ENCODE measurements at places on chromosomes 2 and 18.
A peak's percentile ranks its signal among the peaks of the same experiment; 100 is the strongest.

DNA sequence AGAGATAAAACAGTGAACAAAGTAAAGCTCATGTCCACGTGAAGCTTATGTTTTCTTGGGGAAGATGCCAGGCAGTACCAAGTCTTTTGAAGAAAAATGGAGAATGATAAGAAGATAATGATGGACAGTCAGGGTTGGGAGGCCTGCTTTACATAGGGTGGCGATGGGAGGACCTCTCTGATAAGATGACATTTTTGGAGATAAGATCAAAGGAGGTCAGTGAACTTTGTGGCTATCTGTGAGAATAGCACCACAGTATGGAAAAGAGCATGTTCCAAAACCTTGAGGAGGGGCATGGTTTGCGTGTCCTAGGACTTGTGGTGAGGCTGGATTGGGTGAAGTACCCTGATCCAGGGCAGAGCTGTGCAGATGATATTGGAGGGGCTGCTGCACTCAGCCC is 461.7 kb upstream of the NRP2 start:
- no peak for DNase-seq

DNA sequence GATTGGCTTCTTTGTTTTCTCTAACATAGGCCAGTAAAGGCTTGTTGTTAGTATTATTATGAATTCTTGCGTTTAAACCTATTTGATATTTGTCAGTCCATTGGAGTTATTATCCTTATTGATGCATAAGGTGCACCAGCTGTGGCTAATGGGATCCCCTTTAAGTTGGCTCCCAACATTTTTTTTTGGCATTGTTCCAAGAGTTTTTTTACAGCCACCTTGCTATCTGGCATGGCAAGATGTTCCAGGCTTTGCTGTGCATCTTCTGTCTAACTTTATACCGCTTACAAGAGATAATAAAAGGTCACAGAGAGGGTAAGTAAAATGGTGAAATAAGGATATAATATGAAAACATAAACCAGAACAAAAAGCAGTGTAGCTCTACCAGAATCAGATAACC is 157.5 kb upstream of the TACR1 start:
- no peak for DNase-seq

DNA sequence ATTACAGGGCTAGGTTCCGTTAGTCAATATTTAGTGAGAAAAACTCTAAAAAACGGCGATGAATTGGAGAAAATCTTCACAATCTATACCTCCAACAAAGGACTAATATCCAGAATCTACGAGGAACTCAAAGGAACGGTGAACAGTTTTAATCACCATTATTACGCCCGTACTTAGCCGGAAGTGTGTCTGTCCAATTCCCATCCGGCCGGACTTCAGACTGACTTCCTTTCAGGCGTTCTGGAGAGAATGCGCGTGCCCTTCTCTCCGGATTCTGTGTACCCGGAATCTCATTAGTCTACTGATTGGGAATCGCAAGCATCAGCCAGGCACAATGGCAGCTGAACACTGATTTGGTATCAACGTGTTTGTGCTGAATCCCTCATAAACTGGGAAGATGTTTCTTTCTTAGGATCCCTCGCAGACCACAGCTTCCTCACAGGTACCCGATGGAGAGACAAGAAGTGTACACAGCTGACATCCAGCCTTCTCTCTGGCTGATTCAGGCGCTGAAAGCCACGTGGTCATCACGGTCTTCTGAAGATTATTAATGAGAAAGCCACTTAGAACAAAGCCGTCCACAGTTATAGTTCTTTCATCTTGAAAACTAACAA is 239.9 kb downstream of the ZNF516 start:
- DNase-seq, result no peak

GRCh38 chr2:105674859-105675541 is 69.7 kb upstream of the NCK2 start:
- peak; percentile 14 for DNase-seq

- no peak for DNase-seq
Observed at GRCh38 chr2:28129955-28130695, 239.6 kb downstream of the BABAM2 start.

GRCh38 chr2:207390302-207391095 is 139.3 kb upstream of the CREB1 start:
- DNase-seq, result no peak

DNA sequence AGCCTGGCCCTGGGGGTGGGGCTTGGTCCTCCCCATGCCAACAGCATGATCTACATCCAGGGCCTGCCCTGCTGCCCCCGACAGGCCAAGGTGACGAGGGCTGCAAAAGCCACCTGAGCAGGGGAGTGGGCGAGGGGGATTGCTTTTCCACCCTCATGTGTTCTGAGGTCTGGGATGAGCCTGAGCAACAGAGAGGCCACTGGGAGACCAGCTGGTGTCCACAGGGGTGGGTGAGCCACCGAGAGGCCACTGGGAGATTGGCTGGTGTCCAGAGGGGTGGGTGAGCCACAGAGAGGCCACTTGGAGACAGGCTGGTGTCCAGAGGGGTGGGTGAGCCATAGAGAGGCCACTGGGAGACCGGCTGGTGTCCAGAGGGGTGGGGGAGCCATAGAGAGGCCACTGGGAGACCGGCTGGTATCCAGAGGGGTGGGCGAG is 147.4 kb upstream of the GPC1 start:
- no peak for DNase-seq

DNA sequence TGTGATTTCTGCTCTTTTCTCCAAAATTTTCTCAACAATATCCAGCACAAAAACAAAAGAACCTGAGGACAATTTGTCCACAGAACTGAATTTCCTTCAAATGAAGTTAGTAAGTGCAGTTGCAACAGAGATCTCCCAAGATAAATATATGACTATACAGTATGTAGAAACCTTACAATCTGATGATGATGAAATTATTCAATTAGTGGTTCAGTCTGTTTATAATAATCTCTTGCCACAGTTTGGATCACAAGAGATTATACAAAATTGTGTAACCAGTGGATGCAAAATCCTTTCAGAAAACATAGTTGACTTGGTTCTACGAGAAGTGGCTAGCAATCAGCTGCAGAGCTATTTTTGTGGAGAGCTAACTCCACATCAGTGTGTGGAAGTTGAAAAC is 68.7 kb downstream of the FSIP2 start:
- no peak for DNase-seq

DNA sequence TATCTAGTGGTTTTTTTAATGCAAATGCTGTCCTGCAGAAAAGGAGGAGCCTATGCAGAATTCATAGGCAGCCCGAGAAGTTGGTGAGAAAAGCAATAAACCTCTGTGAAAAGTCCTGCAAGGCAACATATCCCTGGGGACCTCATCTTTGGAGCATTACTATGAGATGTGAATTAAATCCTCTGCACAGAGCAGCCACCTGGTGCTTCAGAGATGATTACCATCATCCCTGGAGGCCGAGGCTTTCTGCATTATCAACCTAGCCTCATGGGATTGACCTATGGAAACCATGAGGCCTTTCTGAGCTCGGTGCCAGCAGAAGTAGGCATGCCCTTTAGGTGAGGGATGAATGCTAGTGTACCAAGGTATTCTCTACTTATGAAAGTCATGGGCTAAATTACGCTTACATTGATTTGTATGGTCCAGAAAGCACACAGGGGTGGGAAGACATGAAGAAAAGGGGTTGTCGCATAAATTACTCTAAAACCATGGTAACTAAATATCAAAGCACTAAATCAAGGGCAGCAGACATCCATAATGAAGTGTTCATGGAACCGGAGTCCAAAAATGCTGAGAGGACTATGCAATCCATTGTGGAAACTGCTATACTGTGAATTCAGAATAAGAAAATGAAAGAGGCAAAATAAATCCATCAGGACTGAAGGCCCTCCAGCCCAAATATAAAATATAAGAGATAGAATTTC is 623.5 kb upstream of the DDX18 start:
- DNase-seq, result no peak

DNA sequence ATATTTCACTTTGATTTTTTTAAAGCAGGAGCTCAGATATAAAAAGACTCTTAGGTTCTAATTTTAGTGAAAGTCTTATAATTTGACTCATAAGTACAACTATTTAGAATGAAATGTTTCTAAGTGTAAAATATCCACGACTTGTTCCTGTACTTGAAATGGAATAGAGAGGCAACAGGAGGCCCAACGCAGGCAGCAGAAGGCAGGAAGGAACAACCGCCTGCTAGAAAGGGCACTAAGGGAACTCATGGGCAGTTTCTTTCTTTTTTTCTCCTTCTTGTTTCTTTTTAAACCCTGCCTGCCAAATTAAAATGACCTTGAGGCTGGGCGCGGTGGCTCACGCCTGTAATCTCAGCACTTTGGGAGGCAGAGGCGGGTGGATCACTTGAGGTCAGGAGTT is 51.0 kb downstream of the RBMS1 start:
- DNase-seq, result no peak

GRCh38 chr2:177812713-177813396 is 259.7 kb downstream of the PDE11A start:
- no peak for DNase-seq

DNA sequence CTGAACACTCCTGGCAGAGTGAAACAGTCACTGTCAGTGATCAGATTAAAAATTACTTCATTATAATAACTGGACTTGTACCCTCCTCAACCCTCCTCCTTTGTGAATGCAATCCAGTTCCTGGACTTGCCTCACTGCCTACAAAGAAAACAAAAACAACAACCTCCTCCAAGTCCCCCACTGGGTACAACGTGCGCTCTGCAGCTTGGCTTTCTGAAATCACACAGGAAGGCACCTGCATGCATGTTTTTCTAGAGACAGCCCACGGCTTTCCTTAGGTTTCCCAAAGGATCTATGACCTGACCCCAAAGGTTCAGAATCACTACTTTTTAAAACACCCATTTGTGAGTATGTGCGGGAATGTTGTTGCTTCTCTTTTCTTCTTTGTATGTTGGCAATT is 61.4 kb upstream of the TUBA3E start:
- no peak for DNase-seq

- no peak for DNase-seq
Observed at GRCh38 chr2:240227538-240228428, 87.3 kb upstream of the OTOS start.

GRCh38 chr18:37274309-37275236 is 291.0 kb downstream of the CELF4 start:
- no peak for DNase-seq

DNA sequence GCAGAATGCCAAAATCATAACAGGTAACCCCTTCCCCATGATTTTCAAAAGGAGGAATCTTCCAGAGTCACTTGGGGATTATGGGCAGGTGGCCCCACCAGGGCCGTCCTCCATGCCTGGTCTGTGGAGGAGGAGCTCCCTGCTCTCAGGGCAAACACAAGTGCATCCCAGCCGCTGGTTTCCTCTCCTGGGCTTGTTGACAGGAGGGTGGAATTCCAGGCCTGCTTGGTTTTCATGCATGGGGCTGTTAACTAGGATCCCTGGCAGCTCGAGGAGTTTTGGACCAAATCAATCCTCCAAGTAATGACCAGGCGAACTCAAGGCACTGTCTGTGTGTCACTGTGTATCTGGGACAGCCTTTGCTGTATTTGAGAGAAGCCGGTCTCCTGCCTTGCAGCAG is 45.3 kb downstream of the FOSL2 start:
- no peak for DNase-seq

GRCh38 chr2:116477229-116477628 is 1337.3 kb upstream of the DDX18 start:
- no peak for DNase-seq

All from stimulated activated CD4-positive, alpha-beta T cell treated with anti-CD3 and anti-CD28 coated beads, Interleukin-1b, Interleukin-23, amount 100 ng/mL, for 24 hours (primary cell).